ENCODE measurements at places on chromosomes 16 and 17.

- DNase-seq = no peak
Observed at GRCh38 chr16:67571464-67571863, 9.1 kb downstream of the CTCF start.

DNA sequence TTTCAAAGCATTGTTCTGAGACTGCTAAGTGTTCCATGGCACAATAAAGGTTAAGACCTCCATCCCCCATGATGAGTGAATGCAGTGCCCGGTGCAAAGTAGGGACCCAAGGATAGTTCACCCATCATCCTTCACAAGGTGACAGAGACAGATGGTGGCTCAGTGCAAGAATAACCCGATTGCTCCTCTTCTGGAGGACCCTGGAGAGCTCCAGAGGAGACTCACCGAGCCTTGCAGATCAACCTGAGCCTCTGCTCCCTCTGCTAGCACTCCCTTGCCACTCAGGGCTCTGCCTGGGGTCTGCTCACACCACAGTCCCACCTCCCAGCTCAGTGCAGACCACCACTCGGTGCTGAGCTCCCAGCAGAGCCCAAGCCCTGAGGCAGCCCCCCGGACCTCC, 49.3 kb downstream of the C16orf78 start:
- no peak for DNase-seq

DNA sequence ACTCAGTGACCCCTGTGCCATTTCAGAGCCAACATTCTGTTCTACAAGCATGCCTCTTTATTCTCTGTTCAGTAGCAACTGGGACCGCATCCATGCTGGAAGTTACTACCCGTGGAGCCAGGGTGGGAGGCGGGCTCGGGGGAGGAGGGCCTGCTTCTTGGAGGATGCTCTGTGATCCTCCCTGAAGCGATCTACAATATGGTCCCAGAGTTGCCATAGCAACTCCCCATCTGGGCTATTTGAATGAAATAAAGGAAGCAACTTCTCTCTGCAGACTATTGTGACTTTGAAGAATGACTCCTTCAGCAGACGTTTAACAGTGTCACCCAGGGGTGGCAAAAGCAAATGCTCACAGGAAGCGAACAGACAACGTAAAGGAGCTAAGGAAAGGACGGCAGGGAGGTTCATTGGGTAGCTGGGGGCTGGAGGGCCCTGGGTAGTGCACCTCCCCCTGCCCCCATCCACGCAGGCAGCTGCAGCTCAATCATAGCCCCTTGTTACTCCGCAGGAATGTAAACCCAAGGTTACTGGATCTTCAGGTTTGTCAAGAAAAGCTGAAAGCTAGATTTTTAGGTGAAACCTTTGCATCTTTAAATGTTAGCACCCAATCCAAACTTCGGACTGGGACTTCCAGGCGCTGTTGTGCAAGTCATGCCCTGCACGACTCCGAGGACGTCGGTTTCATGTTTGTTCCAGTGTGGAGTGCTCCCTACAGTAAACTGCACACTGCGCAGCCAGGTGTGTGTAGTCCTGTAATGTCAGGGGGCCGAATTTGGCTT, 51.1 kb upstream of the MEAK7 start:
- DNase-seq = no peak

- no peak for DNase-seq
Observed at GRCh38 chr16:7374614-7375174, 42.0 kb downstream of the RBFOX1 start.

DNA sequence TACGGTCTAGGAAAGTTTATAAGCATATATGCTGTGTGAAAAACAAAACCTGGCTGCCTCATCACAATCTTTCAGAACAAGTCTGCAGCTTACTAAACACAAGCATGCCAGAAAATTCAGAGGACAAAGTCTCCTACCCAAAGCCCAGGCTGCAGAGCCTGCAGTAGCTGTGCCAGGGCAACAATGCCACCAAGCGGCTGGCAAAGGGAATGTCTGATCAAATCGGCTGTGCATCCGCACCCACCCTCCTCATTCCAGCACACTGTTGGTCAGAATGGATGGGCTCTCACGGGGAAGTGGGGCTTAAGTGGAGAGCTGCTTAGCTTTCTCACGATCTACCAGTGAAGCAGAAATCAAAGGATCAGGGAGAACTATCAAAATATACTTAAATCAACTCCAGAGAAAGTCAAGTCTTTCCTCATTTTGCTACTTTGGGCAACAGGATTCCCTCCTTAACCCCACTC, 73.5 kb downstream of the CYTH1 start:
- peak; percentile 60 for DNase-seq

DNA sequence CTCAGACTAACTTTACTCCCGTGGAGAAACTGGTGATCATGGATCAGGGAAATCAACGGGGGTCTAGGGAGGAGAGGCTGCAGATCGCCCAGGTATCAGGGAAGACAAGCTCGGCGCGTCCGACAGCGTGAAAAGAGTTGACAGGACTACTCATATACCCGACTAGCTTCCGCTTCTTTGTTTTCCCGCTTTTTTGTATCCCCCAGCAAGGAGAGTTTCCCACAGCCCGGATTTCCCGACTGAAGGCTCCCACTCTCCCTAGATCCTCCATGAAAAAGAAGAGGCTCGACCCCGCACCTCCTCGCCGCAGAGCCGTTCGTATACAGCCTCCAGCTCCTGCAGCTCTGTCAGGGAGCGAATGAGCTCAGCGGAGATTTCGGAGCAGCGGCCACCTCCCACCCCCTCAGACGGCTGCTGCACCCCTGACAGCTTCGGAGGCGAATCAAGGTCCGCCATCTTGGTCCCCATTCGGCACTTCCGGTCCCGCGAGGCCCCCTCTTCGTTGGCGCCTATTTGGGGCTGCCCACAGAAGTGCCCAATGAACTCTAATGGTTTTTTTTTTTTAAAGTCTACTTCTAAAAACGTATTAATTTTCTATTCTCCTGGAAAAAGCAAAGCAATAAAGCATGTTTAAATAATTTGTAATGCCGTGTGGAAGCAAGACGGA, at the start of gene COG4:
COG4 (minus strand) TSS at position 479 of the 667 bp plus-strand sequence; CDS start at position 468, 11 bp downstream.
- peak; percentile 94 for DNase-seq

DNA sequence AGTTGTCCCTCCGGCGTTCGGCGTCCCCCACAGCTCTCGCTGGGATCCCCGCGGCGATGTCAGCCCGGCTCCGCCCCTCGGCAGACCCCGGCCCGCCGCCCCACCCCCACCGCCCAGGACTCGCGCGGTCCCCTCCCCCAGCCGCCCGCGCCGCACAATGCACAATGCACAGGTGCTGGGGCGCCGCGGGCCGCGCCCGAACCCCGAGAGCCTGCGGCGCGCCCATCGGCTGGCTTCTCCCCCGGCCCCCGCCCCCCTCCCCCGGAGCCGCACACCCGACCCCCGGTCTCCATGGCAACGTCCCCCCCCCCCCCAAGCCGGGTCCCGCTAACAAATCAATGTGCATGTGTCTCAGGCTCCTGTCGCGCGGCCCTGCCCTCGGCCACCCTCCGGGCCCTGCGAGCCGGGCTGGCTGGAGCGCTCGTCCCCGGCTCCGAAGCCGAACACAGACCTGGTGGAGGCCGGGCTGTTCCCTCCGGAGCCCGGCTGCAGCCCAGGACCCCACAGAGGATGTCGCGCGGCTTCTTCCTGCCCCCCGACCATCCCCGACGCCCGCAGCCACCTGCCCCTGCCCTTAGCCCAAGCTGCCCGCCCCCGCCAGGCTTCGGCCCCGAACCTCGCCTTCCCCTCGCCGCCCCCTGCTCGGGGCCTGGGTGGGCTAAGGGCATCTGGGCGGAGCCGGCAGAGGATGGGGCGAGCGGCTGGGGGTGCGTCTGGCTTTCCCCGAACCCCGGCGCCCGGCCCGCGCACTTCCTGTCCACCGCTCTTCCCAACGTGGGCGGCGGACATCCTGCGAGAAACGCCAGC, 818 bp upstream of the CBX8 start:
- peak; percentile 45 for DNase-seq

- DNase-seq = no peak
Observed at GRCh38 chr17:82961366-82962162, 117.8 kb upstream of the METRNL start.

GRCh38 chr16:53506254-53506653, 3.2 kb upstream of the AKTIP start:
- no peak for DNase-seq

DNA sequence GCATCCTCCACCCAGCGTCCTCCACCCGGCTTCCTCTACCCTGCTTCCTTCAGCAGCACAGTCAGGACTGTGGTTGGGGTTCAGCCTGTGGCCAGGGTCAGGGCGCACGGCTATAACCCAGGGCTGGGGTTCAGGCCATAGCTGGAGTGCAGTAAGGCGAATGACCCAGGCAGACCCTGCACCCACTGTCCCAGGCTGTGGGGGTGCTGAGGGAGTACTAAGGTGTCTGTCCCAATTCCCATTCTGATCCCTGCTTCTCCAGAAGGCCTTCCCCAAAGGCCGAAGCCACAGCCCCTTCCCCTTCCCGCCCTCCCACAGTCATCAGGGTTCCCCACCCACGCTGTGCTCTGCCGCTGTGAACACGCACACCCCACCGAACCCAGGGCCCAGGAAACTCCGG, 12.4 kb downstream of the EMC6 start:
- no peak for DNase-seq

- DNase-seq = no peak
Observed at GRCh38 chr17:16171613-16172012, 43.7 kb downstream of the NCOR1 start.

DNA sequence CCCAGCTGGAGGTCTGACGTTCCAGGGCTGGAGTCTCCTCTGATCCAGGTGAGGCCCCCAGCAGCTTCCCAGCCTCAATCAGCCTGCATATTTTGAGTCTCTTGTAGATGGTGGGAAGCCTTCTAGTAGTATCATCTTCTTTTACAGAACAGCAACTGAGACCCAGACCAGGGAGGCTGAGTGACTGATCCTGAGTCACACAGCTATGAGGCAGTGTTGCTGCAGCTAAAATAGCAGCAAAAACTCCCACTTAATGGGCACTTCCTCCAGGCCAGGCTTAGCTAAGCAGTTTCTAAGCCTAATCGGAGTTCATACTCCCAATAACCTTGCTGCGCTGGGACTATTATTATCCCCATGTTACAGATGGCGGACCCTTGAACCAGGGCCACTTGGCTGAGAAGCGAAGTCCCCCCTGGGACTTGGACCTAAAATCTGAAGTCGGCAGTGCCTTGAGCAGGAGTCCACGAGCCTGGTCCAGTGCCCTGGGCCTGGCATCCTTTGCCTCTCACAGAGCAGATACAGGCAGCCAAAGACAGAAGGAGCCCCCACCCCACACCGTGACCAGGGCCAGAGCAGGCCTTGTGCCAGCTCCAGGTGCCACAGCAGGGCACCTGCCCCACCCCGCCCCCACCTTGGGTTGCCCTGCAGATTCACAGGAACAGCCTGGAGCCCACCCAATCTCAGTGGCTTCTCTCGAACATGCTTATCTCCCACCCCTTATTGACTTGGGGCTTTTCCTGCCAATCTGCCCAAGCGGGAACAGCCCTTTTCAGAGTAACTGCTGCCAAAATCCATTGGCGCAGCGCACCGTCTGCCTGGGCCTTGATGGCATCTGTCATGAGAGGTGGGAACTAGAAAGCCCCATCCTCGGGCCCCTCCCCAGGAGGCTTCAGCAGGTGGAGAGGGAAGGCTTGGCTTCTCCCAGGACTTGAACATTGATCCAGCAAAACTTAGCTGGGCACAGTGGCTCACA, 65.1 kb downstream of the SOCS1 start:
- DNase-seq = peak; percentile 56

DNA sequence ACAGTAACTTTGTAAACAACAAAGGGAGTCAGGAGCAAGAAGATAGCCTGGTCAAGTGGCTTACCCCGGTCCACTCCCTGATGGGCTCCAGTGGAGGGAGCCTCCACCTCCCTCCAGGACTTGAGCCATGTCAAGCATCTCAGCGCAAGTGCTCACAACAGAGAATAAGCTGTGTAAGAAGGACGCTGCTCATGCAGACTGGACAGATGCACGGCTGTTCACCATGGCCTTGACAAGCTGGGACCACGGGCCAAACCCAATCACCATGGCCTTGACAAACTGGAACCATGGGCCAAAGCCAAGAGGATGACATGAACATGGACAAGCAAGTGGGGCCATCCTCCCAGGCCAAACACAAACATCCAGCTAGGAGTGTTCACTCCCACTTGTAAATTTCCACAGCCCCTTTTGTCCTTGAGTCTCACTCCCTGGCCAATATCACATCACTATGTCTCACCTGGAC, 3.4 kb upstream of the PITPNM3 start:
- DNase-seq = no peak

GRCh38 chr16:64453646-64454045, 668.2 kb downstream of the CDH11 start:
- no peak for DNase-seq

GRCh38 chr16:89020068-89020924, 43.3 kb upstream of the CBFA2T3 start:
- peak; percentile 53 for DNase-seq

DNA sequence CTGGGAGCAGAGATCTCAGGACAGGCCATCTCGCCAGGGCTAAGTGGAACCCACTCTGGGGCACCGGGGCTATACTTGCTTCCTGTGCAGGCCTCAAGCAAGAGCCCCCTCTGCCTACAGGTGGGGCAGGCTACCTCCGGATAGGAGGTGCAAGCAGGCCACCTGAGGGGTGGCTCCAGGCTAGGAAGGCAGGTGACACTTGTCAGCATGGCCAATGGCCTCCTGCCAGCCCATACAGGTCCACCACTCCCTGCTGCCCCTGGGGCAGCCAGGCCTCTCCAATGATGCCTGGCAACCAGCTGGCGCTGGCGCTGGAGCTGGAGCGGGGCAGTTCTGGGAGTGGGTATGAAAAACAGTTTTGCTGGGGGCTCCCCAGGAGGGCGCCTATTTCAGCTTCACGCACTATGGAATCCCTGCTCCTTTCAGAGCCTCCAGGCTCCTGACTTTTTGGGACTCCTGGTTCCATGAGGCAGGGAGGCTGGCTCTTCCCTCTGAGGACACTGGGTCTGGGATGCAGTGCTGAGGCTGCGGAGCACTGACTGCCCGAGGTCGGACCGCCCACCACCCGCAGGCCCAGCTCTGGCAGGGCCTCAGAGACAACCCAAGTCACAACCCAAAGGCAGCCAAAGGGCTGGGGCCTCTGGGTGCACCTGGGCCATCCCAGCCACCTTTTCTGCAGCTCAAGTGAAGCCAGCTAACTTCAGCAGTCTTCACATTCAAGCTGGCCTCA, 8.4 kb upstream of the SREBF1 start:
- DNase-seq = no peak

DNA sequence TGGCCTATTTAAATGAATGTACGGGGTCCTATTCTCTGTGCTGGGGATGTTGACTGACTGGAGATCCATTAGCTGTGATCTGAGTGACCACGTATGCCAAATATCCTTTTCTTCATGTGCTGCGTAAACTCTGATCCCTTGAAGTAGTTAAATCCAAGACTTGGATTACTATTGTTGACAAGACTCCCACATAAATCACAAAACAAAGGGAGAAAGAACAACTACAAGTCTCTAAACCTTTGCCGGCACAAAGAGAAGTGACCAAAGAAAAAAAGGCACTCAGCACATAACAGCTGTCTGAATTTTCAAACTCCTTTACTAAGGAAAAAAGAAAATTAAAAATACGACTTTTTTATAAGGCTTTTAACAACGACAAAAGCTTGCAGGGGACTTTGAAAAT, 559.9 kb upstream of the CDH8 start:
- no peak for DNase-seq

DNA sequence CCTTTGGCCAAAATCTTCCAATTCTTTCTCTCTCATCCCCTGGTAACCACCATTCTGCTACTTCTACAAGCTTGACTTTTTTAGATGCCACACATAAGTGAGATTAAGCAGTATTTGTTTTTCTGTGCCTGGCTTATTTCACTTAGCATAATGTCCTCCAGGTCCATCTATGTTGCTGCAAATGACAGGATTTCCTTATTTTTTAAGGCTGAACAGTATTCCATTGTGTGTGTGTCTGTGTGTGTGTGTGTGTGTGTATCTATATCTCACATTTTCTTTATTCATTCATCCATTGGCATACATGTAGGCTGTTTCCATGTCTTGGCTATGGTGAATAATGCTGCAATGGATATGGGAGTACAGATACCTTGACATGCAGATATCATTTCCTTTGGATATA, 6.1 kb downstream of the ACACA start:
- DNase-seq = no peak

Measured in activated T-cell treated with anti-CD3 and anti-CD28 coated beads, Interleukin-2, amount 50 U/mL, for 48 hours (primary cell).